ENCODE measurements at places on chromosomes 12 and 14.

- no peak for ATAC-seq
Observed at GRCh38 chr12:108806921-108807320, 50.5 kb downstream of the SSH1 start.

DNA sequence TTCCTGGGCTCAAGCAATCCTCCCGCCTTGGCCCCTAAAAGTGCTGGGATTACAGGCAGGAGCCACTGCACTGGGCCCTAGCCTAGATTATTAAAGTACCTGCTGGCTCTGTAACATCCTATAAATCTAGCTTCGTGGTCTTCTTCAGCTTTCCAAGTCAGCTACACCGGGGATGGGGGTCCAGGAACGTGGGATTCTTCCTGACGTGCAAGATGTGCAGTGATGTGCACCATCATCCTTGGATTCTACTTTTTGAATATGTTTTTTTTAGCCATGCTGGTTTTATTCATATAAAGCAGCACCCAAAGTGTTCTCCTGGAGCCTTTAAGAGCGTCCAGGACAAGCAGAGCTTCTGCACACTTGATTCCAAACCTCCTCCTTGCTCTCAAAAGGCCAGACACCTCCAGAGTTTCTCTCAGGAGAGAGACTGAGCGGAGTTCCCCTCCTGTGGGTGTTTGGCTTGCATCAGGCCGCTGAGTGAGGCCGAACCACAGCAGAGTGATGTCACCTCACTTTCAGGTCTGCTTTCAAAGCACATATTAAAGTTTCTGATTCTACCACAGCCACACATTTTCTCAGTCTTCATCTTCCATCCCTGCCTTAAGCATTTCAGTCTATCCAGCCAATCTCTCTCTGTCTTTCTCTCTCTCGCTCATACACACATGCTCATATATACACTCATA, 33.4 kb downstream of the VCPKMT start:
- ATAC-seq: no peak

DNA sequence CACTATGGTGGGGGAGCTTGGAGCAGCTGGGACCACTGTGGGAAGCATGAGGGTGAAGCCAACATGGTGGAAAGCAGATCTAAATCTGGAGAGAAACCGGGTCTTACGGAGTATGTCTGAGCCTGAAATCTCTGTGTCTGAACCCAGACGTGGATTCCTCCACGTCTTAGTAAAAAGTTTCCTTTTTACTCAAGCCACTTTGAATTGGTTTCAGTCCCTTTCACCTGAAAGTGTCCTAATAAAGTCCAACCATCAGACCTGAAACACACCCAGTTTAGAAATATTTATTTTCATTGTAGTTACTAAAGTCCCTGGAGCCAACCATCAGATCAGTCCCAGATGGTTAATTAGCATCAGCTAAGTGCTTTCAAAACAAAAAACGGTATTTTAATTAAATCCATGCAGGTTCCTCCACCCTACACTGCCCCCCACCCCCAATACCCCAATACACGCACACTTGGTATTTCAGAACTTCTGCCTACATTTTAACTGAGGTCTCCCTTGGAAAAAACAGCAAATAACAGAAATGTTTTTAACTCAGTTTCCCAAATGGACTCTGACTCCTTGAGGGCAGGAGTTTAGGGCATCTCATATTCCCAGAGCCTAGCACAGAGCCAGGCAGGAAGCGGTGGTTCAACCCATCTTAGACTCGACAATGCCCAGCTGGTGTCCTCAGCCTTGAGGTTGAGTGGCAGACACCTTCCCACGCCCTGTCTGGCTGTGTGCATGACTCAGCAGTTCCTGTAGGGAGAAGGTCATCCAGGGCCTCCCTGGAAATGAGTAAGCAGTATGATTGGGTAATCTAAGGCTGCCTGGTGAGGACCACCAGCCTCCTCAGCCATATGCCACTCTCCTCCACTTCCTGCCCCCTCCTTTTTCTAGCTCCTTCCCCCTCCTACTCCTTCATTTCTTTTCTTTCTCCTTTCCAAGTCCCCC, 175.8 kb downstream of the TTC8 start:
- ATAC-seq: peak; percentile 87

DNA sequence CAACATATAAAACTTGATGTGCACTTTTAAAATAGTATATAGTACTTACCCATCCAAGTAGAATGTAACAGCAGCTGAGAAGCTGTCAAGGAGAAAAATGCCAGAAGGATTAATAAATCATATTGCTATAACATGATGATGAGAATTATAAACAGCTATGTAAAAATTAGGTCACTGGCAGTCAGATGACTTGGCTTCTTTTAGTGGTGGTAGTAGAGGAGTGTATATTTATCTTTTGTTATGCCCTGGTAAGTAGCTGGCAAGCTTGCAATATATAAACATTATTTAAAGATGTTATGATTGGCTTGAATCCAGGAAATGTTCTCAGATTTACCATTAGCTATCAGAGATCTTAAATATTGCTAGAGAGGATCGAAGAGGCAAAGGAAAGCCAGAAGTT, 471.0 kb upstream of the MGAT4C start:
- ATAC-seq: no peak

DNA sequence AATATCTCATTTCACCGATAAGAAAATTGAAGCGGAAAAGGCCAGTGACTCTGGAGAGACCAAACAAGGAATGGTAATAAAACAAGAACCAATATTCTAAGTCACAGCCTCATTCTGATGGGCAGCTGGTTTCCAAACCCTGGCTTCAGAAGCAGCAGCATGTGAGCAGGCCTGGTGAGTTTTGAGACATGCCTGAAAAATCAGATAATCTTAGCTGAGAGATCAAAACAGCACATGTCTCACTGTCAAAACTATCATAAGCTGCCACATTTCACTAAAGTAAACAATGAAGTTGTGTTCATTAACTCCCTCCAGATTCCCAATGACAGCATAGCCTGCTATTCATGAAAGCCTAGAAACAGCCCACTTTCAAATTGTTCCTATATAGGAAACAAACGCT, 36.5 kb downstream of the CIT start:
- no peak for ATAC-seq

DNA sequence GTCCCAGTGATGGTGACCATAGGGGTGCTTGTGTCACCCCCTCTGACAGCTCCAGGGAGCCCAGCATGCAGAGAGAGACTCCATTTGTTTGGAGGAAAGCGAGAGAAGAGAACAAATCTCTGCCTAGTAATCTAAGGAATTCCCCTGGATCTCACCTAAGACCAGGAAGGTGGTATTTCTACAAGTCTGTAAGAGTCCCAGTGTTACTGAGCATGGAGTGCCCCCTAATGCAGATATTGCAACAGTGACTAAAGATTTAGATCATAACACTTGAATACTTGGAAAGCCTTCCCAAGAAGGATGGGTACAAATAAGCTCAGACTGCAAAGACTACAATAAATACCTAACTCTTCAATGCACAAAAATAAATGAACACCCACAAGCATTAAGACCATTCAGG, 360.4 kb upstream of the GARIN6 start:
- no peak for ATAC-seq

DNA sequence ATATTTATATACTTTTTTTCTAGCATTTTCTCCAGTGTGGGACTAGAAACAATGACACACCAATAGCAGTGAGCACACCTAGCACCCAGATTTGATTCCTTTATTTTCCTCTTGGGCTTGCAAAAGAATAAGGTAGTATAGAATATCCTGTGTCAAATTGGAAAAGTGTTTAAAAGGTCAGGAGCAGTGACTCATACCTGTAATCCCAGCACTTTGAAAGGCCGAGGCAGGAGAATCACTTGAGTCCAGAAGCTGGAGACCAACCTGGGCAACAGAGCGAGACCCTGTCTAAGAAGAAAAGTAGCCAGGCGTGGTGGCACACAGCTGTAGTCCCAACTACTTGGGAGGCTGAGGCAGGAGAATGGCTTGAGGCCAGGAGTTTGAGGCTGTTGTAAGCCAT, 53.8 kb upstream of the SGPP1 start:
- ATAC-seq: no peak

GRCh38 chr12:120439646-120440247, 1.8 kb downstream of the COX6A1 start:
- ATAC-seq: no peak

GRCh38 chr14:76090616-76091391, 60.9 kb upstream of the GPATCH2L start:
- ATAC-seq: peak; percentile 51

GRCh38 chr12:72612171-72612570, 340.0 kb downstream of the TRHDE start:
- ATAC-seq: no peak

GRCh38 chr12:99009654-99010296, 364.7 kb downstream of the APAF1 start:
- no peak for ATAC-seq

DNA sequence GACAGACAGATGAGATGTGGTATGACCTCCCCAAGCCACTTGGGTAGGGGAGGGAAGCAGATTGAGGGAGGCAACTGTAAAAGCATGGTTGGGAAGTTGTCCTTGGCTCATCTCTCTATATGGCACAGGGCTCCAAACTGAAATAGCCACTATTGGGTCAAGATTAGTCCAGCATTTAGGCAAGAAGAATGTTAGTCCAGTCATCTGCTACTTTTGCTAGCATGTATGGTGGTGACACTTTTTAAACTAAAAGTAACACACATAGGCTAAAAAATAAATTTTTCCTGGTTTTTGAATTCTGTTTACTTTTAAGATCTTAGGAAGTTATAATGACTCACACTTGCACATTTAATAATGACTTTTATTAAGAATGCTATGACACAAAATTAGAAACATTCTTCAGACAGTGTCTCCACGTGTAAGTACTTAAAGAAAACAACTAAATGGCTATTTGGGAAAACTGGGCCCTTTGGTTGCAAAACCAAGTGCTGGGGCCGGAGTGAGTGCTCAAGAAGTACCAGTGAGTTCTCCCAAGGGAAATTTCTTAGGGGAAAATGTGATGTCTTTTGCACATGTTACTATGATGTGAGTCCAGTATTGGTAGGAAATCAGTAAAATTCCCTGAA, 179.1 kb upstream of the HIF1A start:
- ATAC-seq: no peak

GRCh38 chr12:116265351-116266147, 11.9 kb downstream of the MED13L start:
- no peak for ATAC-seq

GRCh38 chr12:99498756-99499155, 148.8 kb upstream of the GARIN6 start:
- ATAC-seq: no peak

- ATAC-seq: no peak
Observed at GRCh38 chr14:32587461-32587860, 258.4 kb downstream of the AKAP6 start.

All from motor neuron (in vitro differentiated cells).